ENCODE measurements at places on chromosomes 1 and 21. TPM values are rescaled to one million over a fixed set of nuclear protein-coding genes. Genes with fewer than 3 reads are reported as not detected.

The C1QB gene
- 4.8 TPM for total RNA-seq

- no peak for DNase-seq
Observed at GRCh38 chr1:40853113-40853884, 8.9 kb downstream of the CITED4 start.

- no peak for DNase-seq
Observed at GRCh38 chr1:97803026-97803425, 117.8 kb downstream of the DPYD start.

DNA sequence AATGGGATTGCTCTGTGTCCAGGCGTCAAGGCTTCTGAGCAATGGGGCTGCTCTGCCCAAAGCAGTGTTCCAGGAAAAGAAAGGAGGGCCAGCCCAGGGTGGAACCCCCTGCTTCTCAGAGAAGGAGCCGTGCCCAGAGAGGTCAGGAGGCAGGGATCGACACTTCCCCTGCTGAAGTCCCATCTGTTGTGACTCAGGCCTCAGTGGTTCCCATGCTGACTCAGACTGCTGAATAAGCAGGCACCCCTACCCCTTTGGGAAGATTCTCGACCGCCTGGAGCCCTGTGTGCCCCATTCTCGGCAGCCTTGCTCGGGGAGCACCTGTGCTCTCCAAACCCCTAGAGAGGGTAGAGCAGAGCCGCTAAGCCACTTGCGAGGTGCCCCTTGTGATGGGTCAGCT lies 23.9 kb downstream of the PKP1 start:
- no peak for DNase-seq

GRCh38 chr1:56508523-56508983 lies 70.8 kb downstream of the PLPP3 start:
- no peak for DNase-seq

All from occipital lobe (tissue), 3 donors.